ENCODE measurements at places on chromosomes 4 and X.

GRCh38 chr4:139801895-139802294 lies 136.3 kb downstream of the MGST2 start:
- DNase-seq = no peak

DNA sequence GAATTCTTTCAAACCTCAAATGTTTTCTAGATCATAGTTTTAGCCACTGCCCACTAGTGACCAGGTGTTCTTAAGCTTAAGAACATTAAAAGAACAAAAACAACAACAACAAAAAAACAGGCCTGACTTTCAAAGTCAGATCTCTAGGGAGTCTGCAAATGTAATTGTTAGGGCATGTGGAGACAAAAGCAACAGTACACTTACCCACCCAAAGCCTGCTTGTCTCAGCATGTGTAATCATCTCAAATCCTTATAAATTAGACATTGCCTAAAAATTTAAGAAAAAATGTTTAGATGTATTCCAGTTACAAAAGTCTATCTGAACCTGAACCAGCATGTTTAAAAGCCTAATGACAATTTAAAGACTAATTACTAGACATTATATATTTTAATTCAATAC lies 79.9 kb downstream of the SLC7A11 start:
- peak; percentile 82 for DNase-seq

DNA sequence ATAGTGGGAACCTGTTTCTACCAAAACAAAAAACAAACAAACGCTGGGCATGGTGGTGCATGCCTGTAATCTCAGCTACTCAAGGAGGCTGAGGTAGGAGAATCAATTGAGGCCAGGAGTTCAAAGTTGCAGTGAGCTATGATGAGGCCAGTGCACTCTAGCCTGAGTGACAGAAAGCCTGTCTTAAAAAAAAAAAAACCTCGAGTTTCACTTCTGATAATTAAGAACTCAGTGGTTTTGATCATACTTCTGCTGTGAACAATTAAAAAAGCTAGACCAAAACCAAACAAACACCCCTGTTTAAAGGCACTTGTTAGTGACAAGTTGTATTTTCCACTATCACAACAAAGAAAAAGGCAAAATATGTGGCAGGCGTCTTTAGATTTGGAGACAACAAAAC lies 15.0 kb upstream of the UBE2D3 start:
- DNase-seq = no peak

DNA sequence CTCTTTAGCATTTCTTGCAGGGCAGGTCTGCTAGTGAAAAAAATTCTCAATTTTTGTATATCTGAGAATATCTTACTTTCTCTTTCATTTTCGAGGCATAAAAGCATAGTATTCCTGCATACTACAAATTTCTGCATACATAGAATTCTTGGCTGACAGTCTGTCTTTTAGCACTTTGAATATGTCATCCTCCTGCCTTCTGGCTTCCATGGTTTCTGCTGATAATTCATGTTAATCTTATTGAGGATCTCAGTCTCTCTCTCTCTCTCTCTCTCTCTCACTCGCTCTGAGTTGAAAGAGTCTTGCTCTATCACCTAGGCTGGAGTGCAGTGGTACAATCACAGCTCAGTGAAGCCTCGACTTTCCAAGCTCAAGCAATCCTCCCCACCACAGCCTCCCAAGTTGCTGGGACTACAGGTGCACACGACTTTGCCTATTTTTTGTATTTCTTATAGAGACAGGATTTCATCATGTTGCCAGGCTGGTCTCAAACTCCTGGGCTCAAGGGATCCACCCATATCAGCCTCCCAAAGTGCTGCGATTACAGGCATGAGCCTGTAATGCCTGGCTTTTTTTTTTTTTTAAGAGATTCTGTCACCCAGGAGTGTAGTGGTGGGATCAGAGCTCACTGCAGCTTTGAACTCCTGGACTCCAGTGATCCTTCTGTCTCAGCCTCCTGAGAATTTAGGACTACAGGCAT lies 161.3 kb downstream of the FNIP2 start:
- DNase-seq = no peak

DNA sequence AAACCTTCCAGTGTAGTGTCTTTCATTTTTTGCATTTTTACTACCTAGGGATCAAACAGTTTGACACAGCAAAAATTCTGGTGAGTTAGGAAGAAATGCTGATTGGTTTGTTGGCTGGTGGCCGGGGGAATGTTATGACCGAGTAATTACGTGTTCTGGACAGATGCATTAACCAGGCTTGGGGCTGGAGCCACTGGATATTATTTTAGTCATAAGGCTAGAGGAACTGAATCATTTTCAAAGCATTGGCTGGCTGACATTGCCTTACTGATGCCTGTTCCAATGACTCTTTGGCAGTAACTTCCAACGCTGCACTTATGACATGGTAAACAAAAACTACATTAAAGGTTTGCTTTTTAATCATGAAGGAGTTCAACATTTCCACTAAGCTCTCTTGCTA lies 84.6 kb downstream of the FBXO8 start:
- DNase-seq = peak; percentile 47

DNA sequence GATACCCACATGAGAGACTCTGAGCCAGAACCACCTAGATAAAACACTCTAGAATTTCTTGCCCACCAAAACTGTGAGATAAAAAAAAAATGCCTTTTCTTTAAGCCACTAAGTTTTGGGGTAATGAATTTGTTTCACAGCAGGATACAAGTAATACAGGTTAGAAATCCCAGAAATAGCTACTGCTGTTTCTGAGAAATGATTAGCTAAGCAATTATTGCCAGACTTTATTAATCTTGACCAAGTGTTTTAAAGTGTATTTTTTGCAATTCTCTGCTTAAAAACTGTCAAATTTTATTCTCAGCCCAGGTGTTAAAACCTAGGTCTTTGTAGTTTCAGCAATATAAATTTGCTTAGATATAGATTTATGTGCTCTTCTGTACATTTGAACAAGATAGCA lies 58.6 kb upstream of the CAPN6 start:
- no peak for DNase-seq

DNA sequence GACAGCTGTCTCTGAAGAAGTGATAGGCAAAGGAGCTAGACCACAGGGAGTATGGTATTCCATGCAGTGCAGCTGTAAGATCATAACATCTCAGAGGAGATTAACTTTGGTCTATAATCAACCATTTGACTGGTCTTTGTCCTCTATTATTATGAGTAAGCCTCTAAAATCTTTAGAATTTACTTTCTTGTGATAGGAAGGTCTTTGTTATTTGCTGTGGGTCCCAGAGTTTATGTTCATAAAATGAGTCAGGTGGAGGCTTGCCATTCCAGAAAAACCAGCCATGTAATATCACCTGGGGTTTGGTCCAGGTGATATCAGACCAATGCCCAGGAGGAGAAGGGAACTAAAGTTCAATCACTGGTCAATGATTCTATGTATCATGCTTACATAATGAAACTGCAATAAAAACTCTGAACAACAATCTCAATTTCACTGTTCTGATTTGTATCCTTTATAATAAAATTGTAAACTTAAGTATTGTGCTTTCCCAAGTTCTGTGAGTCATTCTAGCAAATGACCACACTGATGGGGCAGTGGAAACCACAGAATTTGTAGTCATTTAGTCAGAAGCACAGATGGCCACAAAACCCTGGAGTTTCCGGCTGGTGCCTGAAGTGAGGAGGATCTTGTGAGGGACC lies 239.6 kb upstream of the TRAM1L1 start:
- DNase-seq = peak; percentile 72

- no peak for DNase-seq
Observed at GRCh38 chr4:153268295-153268694, 64.1 kb downstream of the TRIM2 start.

- DNase-seq = no peak
Observed at GRCh38 chrX:3044671-3045070, 3.4 kb downstream of the ARSF start.

DNA sequence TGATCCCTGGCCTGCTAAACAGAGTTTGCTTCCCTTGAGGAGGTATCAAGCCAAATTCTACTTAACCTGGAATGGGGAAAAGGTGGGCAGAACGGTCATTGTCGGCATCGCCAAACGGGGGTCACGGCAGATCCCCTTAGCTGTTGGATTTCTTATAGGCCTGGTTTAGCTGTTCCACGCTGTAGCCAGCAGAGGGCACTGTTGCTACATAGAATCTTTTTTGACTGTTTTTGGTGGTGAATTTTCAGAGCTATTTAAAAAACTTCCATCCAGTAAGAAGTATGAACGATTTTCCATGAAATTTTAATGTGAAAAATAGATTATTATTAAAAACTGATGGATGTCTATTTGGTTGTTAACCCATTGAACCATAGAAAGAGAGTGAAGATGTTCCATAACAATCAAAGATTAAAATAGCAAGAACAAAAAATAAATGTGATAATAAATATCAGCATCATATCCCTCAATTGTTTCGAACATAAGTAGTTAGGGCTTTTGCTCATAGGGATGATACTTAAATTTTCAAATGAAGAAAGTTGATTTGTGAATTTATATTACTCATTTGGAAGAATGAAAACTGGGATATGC lies 56.6 kb downstream of the LINC00632 start:
- peak; percentile 48 for DNase-seq

- no peak for DNase-seq
Observed at GRCh38 chr4:82583897-82584587, 22.3 kb upstream of the TMEM150C start.

DNA sequence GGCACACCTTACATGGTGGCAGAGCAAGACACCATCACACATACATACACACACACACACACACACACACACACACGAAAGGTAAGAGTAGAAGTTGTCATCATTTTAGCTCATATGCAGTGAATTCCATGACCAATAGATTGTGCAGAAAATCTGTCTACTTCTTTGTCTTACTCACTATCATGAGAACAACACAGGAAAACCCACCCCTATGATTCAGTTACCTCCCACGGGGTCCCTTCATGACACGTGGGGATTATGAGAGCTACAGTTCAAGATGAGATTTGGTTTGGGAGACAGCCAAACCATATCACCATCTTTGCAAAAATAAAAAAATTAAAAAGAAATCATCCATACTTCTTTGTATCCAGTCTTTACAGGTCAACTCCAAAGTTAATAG lies 221.1 kb downstream of the BMPR1B start:
- DNase-seq = peak; percentile 20

- peak; percentile 68 for DNase-seq
Observed at GRCh38 chr4:3880615-3881120, 114.5 kb downstream of the ADRA2C start.

- no peak for DNase-seq
Observed at GRCh38 chrX:101303790-101304189, 12.7 kb upstream of the TAF7L start.

- peak; percentile 57 for DNase-seq
Observed at GRCh38 chr4:89277412-89277811, 30.2 kb downstream of the GPRIN3 start.

GRCh38 chrX:116961872-116962582 lies 499.3 kb upstream of the CT83 start:
- peak; percentile 9 for DNase-seq

- DNase-seq = no peak
Observed at GRCh38 chrX:79170476-79171035, 26.1 kb downstream of the GPR174 start.

DNA sequence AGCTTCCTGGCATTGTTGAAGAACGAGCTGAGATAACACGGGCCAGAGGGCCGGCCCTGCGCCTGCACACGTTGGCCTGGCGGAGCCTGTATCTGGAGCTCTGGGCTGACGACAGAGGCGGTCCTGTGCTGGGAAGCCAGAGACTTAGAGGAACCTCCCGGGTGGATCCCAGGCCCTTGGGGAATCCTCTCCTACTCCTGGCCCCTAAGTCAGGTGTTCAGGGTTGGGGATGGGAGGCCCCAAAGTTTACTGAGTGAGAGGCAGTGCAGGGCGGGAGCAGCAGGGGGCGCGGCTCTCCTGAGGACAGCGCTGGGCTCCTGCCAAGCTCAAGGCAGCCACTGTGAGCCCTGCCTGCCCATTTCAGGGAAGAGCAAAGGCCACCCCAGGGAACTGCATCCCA lies 2.5 kb upstream of the HTRA3 start:
- DNase-seq = peak; percentile 75

DNA sequence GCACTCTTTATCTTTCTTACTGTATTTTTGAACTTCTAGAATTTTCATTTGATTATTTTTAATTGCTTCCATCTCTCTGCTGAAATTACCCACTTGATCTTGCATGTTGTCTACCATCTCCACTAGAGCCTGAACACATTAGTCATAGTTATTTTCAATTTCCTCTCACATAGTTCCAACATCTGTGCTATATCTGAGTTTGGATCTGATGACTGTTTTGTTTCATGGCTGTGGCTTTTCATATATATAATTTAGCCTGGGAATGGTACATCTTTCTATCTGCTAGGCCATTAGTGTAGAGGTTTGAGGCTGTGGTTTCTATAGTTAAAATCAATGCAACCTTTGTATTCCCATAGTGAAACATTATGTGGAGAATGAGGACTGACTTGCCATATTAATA lies 33.2 kb downstream of the NPY2R start:
- no peak for DNase-seq

DNA sequence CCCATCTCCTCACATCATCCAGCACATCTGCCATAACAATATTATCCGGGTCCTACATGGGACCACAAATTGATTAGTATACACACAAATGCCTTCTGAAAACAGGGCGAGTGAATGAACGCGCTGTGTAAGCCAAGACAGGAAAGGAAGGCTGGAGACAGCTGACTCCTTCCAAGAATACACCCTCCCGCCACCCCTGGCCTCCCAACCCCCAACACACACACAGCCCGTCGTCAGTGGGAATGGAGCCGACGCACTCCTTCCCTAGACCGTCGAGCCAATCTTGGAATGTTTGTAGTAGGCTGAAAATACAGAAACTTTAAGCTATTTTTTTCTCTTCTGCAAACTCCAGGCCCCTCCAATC lies 319 bp upstream of the MAGEH1 start:
- peak; percentile 0 for DNase-seq

DNA sequence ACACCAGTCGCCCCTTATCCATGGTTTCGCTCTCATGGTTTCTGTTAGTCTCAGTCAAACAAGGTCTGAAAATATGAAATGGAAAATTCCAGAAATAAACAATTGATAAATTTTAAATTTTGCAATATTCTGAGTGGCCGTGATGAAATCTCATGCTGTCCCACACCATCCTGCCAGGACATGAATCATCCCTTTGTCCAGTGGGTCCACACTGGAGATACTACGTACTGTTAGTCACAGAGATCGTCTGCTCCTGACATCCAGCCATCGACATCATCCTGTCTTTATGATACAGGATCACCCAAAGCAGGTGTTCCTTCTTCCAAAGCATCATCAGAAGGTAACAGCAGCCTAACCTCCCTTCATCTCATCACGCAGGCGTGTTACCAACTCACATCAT lies 76.5 kb upstream of the MSX1 start:
- no peak for DNase-seq

Measured in epithelial cell of esophagus (primary cell).